ENCODE measurements at places on chromosomes 12 and 14.

- no peak for DNase-seq
Measured at GRCh38 chr12:86663173-86663572, 407.0 kb upstream of the MGAT4C start.

GRCh38 chr14:68680541-68681051, 112.3 kb downstream of the ZFP36L1 start:
- DNase-seq = peak; percentile 80

- no peak for DNase-seq
Measured at GRCh38 chr14:64787619-64788018, 83.4 kb downstream of the PLEKHG3 start.

DNA sequence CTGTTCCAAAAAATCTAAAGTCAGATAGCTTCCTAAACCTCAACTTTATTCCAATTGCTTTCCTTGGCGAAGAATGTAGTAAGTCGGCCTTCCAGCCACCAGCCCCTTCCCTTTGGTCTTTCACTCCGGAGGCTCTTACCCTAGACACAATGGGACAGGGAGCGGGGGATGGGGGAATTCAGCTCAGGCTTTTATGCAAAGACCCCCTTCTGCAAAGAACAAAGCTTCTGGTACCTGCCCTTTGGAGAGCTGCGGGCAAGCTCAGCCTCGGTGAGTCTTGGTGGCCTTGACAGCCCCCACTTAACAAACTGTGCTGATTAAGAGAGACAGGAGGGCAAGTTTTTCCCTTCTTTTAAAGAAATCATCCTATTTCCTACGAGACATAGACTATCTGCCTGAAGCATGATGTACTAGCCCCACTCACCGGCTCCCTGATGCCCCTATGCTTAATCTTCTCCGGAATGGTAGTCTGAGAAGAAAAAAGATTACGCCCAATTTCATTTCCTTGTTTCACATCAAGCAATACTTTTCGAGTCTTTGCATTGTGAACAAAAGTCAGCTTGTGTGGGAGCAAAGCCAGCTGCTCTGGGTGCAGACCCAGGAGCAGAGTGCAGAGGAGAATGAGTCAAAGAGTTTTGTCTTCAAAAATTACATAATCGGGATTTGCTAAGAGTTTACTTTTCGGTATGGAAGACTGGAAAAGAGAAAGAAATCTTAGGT, 1.5 kb upstream of the NANOG start:
- peak; percentile 23 for DNase-seq

DNA sequence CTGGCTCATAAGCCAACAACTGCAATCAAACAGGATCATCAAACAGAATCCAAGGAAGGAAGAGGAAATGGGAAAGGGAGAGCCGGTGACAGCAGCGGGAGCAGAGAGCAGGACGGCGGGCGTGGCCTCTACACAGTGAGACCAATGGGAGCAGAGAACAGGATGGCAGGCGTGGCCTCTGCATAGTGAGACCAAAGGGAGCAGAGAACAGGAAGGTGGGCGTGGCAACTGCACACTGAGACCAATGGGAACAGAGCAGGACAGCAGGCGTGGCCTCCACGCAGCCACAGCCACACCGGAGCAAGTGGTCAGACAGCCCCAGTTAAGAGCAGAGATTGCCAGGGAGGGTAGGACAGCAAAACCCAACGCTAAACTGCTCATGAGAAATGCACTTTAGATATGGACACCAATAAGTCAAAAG, 16.4 kb downstream of the LRCOL1 start:
- peak; percentile 40 for DNase-seq

DNA sequence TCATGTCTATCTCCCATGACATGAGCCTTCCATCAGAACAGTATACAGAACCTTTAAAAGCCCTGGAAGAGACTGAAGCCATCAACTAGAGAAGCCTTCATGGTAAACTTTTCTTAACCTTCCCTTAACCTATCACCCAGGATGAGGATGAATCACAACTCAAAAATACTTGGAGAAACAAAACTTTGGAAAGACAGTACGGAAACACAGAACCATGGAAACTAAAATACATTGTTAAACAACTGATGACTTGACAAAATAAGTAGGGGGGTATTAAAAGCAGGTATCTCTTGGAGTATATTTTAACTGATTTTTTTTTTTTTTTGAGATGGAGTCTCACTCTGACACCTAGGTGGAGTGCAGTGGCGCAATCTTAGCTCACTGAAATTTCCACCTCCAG, 8.7 kb downstream of the TM7SF3 start:
- no peak for DNase-seq

- DNase-seq = no peak
Measured at GRCh38 chr12:118371321-118372282, 1.1 kb downstream of the TAOK3 start.

GRCh38 chr14:24694680-24695079, 60.7 kb upstream of the GZMB start:
- DNase-seq = no peak

GRCh38 chr14:92886337-92886736, 36.6 kb upstream of the CHGA start:
- no peak for DNase-seq

DNA sequence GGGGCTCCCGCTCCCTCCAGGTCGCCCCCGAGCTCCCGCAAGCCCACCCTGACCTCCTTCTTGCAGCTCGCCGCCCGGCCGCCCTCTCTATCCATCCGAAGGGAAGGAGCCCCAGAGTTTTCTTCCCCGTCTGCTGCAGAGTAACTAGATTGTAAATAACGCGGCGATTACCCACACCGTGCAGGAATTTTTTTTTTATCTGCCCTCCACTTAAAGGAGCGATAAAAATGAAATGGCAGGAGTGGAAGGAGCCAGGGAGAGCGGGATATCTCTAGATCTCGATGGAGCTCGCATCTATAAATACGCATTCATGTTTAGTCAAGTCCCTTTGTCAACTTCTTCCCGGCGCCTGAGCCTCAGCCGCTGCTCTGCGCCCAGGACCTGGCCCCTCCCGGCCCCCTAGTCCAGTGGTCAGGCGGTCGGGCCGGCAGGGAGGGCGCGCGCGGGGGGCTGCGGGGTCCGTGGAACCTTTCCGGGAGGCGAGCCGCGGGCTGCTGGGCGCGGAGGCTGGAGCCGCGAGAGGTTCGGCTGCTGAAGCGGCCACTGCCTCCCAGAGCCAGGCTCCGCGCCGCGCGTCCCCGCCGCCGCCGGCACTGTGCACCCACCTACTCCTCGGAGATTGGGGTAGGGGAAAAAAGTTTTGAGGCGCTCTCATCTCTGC, 386.0 kb downstream of the BCAT1 start:
- peak; percentile 38 for DNase-seq

DNA sequence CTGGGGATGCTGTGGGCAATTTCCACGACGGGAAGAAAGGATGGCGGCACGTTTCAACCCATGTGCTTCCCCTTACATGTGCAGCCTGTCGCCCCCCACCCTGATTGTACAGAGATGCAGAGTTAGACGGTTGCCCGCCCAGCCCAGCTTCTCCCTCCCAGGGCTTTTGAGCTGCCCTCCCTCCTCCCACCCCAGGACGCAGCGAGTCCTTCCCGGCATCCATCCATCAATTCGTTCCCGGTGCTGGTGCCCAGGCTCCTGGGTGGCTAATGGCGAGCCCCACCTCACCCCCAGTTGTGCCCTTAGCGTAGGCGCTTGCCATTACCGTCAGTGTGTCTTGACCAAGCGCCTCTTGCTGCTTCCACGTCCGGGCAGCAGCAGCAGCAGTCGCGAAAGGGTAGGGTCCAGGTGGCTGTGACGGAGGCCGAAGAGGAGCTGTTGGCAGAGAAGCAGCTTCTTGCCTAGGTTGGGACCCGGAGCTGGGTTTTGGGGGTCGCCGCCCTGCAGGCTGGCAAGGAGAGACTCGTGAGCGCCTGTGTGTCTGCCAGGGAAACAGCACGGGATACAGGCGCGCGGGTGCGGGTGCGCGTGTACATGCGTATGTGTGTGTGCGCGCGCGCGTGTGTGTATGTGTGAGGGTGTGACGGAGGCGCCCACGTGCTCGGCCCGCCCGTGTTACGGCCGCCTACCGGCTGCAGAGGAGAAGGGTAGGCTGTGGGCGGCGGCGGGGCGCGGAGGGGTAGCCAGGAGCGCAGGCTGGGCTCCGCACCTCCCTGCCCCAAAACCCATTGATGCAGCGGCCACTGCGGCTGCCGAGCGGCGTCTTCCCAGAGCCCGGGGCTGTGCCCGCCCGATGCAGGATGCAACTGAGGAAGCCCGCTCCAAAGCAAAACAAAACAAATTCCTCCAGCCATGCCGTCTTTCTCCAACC, at the start of gene SLC6A15:
SLC6A15 (minus strand) TSS at position 602 of the 931 bp plus-strand sequence. CDS start 20,679 bp downstream, outside the sequence.
- DNase-seq = peak; percentile 88

GRCh38 chr12:2334689-2335088, 281.9 kb downstream of the CACNA1C start:
- DNase-seq = no peak

GRCh38 chr12:53578783-53579182, 47.4 kb downstream of the ATF7 start:
- no peak for DNase-seq

DNA sequence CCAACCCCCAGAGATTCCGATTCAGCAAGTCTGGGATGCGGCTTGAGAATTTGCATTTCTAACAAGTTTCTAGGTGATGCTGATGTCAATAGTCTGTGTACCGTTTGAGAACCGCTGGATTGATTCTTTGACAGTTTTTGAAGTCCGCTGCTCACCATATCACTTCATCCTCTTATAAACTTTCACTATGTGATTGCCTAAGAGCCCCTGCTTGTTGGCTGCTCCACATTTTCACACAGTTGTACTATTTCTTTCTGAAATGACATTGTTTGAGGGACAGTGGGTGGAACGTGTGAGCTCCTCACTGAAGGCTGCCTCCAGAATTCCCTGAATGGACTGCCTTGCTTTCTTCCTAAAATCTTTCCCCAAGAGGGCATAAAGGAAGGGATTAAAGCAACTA, 7.7 kb downstream of the C3AR1 start:
- no peak for DNase-seq

DNA sequence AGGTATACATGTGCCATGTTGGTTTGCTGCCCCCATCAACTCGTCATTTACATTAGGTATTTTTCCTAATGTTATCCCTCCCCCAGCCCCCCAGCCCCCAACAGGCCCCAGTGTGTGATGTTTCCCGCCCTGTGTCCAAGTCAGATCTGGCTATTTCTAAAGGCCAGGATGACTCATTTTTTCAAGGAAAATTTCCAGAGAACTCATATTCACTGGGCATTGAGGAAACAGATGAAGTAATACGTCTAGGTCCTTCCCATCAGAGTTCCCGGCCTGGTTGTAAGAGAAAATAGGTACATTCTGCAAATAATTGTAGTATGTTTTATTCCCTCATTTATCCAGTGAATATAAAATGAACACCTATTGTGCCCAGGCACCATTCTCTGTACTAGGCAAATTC, 345.2 kb downstream of the BCL11B start:
- DNase-seq = no peak

DNA sequence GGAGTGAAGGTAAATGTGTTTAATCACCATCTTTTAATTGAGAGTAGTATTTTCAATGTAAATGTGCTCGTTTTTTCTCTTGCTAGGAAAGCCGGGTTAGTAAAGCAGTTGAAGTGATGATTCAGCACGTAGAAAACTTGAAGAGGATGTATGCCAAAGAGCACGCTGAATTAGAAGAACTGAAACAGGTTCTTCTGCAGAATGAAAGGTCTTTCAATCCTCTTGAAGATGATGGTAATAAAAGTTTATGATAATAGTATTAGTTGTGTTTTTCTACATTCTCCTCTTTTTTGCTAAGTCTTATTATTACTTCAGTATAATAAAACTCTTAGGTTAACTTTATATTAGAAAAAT, 93.9 kb downstream of the DNAI7 start:
- DNase-seq = no peak

- no peak for DNase-seq
Measured at GRCh38 chr12:85072826-85073225, 36.7 kb downstream of the LRRIQ1 start.

DNA sequence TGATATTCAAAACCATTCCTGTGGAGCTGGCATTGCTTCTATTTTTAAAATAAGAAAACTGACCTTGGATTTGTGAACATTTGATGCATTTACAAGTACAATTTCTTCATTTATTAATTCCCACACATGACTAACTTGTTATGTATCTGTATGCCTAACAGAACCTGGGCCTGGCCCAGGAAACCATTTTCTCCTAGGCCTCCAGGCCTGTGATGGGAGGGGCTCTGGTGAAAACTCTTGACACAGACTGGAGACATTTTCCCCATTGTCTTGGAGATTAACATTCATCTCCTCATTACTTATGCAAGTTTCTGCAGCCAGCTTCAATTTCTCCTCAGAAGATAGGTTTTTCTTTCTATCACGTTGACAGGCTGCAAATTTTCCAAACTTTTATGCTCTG, 42.0 kb downstream of the GLIPR1L2 start:
- no peak for DNase-seq

GRCh38 chr14:23160924-23161522, 22.4 kb downstream of the SLC7A8 start:
- peak; percentile 92 for DNase-seq

DNA sequence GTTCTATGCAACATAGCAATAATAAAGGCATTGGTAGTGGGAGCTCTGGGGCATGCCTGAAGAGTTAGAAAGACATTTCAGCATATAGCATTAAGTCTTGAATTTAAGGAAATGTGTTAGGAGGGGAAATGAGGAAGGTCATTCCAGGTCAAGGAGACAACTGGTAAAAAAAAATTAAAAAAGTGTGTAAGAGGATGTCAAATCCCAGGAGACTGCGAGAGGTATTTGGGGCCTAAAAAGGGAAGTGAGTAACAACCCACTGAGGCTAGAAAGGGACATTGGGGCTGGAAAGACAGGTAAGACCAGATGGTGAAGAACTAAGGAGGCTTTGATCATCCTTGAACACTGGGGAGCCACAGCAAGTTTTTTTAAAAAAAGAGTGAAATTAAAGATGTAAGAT, 152.9 kb downstream of the SLC25A21 start:
- no peak for DNase-seq

DNA sequence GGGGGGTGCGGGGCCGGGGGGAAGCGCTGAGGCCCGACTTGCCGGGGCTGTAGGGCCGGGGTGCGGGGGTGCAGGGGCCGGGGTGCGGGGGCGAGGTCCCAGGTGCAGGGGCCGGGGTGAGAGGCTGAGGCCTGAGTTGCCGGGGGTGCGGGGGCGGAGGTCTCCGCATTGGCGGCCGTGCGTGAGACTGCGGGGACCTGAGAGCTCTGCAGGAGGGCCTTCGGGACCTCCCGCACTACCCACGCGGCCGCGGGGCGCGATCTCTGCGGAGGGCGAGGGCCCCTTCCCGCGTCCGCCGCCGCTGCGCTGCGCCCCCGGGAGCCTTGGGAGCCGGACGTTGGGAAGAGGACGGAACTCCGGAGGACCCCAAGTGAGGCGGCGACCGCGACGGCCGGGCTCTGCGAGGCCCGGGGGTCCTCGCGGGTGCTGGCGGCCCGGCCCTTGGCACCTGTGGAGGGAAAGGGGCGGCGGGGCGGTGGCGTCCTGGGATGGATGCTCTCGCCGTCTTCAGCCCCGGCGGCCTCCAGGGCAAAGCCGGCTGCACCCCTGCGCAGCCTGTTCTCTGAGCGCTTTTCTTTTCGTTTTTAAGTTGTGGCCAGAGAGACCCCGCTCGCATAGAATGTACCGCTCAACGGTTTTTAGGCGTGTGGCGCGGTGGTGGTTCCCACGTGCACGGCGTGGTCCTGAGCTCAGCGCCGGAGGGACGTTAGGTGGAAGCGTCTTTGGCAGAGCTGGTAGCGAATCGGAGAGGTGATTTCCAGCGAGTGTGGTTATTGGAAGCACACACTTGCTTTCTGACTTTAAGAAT, 1.3 kb downstream of the PIWIL1 start:
- DNase-seq = no peak
